ENCODE measurements at places on chromosomes 4 and X. TPM values are rescaled to one million over a fixed set of nuclear protein-coding genes. Genes with fewer than 3 reads are reported as not detected.

PHKA1 gene
- total RNA-seq: 1.8 TPM

RNF175 gene
- 0.61 TPM for total RNA-seq

AMER1 gene
- 5.5 TPM for total RNA-seq

KLHL4 gene
- total RNA-seq: under 0.01 TPM

FAT1 gene
- total RNA-seq: 334 TPM

CLCN4 gene
- total RNA-seq: 5.0 TPM

CNKSR2 gene
- total RNA-seq: 4.3 TPM

PAGE4 gene
- total RNA-seq: not detected
